ENCODE measurements at places on chromosomes 7 and 10.

GRCh38 chr7:47438411-47439029 is 143.4 kb downstream of the TNS3 start:
- no peak for DNase-seq

- no peak for DNase-seq
Observed at GRCh38 chr10:54363390-54363789, 437.6 kb downstream of the PCDH15 start.

DNA sequence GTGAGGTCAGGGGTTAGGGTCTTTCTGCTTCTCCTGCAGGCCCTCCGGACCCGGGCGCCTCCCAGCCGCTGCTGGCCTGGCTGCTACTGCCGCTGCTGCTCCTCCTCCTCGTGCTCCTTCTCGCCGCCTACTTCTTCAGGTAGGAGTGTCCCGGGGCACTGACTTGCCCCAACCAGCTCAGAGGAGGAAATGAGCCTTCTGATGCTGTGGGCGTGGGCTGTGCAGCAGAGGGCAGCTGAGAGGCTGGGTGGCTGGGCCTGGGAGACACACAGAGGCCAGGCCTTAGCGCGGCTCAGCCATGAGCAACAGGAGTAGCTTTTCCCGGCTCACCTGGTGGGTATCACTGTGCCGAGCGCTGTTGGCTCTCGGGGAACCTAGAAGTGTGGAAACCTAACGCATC is 78.9 kb downstream of the MKI67 start:
- DNase-seq, result no peak

GRCh38 chr7:8175929-8176369 is 86.0 kb downstream of the ICA1 start:
- DNase-seq, result no peak

All from GM03348 (cell line).